ENCODE measurements at places on chromosomes 3 and 15. TPM values are rescaled to one million over a fixed set of nuclear protein-coding genes. Genes with fewer than 3 reads are reported as not detected.

SLC27A2 gene
- 0.84 TPM for total RNA-seq

PCLAF gene
- total RNA-seq = 8.6 TPM

AMIGO3 gene
- total RNA-seq = 0.79 TPM

MRPS25 gene
- 87.2 TPM for total RNA-seq

CHRM5 gene
- total RNA-seq = not detected

ARNT2 gene
- total RNA-seq = 1.6 TPM

CCR9 gene
- not detected for total RNA-seq
